ENCODE measurements at places on chromosomes 7 and 10.

DNA sequence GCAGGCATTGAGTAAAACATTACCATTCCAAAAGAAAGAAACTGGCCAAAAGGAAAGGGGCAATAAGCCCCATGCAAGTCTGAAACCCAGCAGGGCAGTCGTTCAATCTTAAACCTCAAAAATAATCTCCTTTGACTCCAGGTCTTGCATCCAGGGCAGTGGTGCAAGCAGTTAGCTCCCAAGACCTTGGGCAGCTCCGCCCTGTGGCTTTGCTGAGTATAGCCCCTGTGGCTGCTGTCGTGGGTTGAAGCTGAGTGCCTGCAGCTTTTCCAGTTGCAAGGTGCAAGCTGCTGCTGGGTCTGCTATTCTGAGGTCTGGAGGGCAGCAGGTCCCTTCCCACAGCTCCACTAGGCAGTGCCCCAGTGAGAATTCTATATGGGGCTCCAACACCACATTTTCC lies 580.1 kb upstream of the AUTS2 start:
- no peak for DNase-seq

- DNase-seq: no peak
Measured at GRCh38 chr10:48590945-48591344, 13.9 kb downstream of the ARHGAP22 start.

GRCh38 chr10:132162021-132162531 lies 24.7 kb upstream of the DPYSL4 start:
- no peak for DNase-seq

DNA sequence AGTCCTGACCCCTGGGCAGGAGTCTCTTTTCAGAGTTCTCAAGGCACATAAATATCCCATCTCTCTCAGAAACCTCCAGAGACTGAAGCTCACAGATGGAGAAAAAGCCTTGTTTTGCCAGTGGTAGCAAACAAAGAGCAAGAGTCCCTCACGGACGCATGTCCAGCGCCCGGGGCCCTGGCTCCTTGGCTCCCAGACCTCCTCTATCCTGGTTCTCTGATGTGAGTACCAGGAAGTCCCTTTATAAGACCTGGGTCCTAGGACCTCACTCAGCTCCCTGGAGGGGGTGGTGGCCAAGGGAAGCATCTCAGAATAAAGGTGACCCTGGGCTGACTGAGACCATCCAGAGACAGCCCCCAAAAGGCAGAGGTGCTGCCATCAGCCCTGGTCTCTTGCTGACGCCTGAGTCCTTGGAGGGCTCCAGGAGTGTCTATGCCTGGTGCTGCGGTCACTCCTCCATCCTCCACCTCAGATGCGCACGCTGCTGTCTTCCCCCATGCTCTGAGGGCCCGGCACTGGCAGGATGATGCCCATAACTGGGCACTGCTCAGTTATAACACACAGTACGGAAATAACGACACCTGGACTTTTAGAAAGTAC lies 221.5 kb downstream of the TNS3 start:
- DNase-seq: no peak

GRCh38 chr10:102064503-102064867 lies 664 bp upstream of the HPS6 start:
- DNase-seq: no peak

GRCh38 chr7:96479015-96479645 lies 157.2 kb upstream of the SLC25A13 start:
- no peak for DNase-seq

GRCh38 chr10:59587083-59587755 lies 122.4 kb downstream of the SLC16A9 start:
- no peak for DNase-seq

GRCh38 chr7:37982423-37982822 lies 62.0 kb downstream of the EPDR1 start:
- DNase-seq: no peak

GRCh38 chr10:1367938-1368841 lies 312.0 kb downstream of the WDR37 start:
- no peak for DNase-seq

GRCh38 chr7:76352193-76352592 lies 6.6 kb downstream of the YWHAG start:
- DNase-seq: no peak

- no peak for DNase-seq
Measured at GRCh38 chr7:29891766-29892165, 85.5 kb downstream of the WIPF3 start.

- peak; percentile 9 for DNase-seq
Measured at GRCh38 chr10:14822879-14823755, 14.7 kb downstream of the CDNF start.

DNA sequence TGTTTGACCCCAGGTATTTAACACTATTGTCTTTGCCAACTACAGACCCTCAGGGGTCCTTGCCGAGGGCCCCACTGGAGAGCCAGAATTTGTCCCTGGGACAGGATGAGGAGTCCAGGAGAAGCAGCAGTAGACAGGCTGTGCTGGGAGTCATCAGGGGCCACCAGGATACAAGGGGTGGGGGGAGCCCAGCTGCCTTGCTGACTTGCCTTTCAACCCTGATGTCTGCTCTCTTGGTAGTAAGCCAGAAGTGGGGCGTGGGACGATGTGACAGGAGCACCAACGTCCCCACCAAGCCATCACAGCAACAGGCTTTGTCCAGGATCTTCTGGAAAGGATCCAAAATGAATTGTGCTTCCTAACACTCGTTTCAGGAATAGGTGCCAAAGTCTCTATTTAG lies 62.4 kb upstream of the CDCA7L start:
- DNase-seq: no peak

- DNase-seq: no peak
Measured at GRCh38 chr7:49398746-49399145, 374.7 kb upstream of the VWC2 start.

DNA sequence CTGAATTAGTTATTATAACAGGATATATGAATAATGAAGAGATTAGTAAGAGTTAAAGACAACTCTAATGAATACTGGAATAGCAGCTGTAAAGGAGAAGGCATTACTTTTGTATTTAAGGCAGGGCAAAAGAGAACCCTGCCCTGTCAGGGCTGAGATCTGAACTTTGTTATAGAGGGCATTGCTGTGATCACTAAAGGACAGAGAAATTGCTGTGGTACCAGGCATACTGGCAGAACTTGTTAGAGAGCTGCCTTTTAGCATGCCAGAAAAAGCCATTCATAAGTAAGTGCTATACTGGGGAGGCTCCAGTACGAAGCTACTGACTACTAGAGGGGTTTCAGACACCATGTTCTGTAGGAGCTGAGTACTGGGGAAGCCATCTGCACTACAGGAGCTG lies 481.8 kb downstream of the SEMA3D start:
- no peak for DNase-seq

DNA sequence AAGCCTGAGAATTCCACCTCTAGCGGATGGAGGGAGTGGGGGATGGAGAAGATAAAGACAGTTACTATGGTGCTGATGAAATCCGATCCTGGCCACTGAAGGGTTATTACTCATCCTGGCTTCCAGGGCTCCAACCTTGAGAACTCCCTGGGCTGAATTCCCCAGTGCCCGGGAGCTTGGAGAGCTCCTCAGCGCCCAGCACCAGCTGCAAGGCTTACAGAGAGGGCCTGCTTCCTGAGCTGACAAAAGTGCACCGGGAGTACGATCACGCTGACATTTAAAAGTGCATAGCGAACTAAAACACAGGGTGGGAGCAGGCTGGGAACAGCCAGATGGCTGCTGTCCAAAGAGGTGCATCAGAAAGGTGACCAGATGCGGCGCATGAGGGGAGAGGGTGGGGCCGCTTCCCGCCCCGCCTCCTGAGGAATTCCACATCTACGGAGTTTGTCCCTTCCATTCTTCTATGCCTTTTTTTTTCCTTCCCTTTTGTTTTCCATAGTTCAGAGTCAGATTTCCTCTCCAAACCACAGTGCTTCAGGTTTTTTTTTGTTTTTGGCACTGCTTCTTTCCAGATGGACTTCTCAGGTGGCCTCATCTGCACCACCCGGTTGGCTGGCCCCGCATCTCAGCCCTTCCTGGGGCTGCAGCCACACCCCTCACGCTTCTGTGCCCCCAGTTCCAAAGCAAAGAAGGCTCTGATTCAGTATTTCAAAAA lies 62.4 kb upstream of the MKRN1 start:
- DNase-seq: no peak

DNA sequence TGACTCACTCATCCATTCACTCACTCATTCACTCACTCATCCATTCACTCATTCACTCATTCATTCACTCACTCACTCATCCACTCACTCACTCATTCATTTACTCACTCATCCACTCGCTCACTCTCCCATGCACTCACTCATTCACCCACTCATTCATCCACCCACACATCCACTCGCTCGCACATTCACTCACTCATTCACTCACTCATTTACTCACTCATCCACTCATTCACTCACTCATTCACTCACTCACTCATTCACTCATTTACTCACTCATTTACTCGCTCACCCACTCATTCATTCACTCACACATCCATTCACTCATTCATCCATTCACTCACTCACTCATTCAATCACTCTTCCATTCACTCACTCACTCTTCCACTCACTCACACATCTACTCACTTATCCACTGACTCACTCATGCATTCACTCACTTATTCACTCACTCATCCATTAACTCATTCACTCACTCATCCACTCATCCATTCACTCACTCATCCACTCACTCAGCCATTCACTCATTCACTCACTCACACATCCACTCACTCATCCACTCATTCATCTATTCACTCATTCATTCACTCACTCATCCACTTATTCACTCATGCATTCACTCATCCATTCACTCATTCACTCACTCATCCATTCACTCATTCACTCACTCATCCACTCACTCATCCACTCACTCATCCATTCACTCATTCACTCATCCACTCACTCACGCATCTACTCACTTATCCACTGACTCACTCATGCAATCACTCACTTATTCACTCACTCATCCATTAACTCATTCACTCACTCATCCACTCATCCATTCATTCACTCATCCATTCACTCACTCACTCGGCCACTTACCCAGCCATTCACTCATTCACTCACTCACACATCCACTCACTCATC lies 74.0 kb downstream of the CARD11 start:
- DNase-seq: no peak

All from stimulated activated CD8-positive, alpha-beta memory T cell treated with anti-CD3 and anti-CD28 coated beads, Interleukin-4, amount 100 ng/mL, for 1 hour (primary cell).